ENCODE measurements at places on chromosomes 3 and 15.

DNA sequence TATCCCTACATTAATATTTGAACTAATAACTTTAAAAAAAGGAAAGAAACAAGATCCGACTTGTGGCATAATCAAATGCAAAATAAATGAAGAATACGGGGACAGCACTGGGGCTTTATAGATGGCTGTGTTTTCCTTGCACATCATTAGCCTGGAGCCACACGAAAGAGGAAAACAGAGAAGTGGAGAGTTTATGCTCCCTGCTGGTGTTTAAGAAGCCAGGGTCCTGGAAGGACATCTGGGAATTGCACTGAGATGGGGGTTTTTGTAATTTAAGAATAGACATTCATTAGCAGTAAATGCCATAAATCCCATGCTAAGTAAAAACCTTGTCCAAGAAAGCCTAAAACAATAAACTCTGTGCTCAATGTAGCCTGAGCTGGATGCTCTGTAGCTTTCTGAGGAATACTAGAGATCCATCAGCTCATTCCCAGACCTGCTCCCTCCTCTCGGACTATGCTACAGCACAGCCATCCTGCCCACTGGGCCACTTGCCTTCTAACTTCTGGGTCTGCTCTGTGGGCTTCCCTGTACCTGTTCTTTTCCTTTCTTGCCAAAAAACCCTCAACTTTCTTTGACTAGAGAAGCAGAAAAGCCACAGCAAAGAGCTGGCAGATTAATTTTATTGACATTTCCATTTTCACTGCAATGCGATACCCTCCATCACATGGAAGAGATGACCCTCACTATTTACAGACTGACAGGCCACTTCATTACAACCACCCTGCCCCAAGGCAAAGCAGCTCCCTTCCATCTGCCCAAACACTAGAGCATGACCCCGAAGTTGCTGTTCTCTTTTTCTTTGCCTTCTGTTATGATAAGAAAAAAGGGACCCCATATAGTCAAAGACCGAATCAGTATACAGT, 62.3 kb downstream of the MEIS2 start:
- no peak for DNase-seq

GRCh38 chr3:72973031-72973723, 23.4 kb upstream of the PPP4R2 start:
- DNase-seq, result peak; percentile 12

DNA sequence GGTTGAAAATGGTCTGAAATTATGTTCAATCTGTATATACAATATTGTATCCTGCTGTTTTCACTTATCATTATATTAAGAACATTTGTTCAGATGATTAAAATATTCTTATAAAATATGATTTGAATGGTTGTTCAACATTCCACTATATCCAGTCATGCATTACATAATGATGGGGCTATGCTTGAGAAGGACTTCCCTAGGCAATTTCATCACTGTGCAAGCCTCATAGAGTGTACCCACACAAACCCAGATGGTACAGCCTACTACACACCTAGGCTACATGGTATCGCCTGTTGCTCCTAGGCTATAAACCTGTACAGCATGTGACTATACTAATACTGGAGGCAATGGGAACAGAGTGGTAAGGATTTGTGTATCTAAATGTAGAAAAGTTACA, 30.5 kb downstream of the SLC7A14 start:
- peak; percentile 61 for DNase-seq

GRCh38 chr3:5505163-5505562, 317.7 kb downstream of the EDEM1 start:
- DNase-seq, result no peak

DNA sequence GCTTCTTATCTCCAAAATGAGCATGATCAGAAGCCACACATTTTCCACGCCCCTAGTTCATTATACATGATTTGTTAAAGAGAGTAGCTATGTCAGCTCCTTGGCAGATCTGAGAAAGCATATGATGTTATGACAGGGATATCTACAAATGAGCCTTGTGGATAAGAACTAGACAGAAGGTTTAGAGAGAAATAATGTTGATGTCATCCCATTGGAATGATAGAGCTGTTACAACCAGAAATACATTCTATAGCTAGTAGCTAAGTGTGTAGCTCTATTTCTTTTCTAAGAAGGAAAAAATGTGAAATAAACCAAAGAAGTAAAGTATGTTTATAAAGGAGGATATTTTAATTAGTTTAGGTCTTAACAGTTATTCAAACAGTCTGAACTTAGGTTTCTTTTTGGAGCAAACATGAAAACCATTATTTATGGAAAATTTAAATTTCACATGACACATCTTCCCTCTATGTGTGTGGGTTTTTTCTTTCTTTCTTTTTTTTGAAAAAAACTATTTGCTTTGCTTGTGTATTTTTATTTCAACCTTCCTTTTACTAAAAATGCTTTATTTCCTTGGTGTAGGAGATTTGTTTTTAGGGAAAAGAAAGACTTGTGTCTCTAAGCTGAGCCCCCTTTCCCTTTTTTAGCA, 167.7 kb downstream of the GHSR start:
- DNase-seq, result peak; percentile 78

DNA sequence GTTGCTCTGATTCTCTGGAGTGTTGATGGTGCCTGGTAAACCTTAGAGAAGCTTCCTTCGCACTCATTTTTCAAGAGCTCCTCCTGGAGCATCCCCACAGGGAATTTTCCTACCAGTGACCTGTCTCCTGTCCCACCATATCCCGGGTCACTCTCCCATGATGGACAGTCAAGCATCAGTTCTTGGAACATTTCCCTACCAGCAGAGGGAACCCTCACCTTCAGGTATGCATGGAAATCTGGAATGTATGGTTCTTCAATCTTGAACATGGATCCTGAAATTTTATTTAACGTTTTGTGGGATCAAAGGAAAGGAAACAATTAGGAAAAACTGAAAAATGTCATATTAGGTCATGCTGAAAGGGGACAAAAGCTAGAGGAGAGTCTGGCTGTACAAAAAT, 153.8 kb downstream of the SPATA16 start:
- DNase-seq, result peak; percentile 41

DNA sequence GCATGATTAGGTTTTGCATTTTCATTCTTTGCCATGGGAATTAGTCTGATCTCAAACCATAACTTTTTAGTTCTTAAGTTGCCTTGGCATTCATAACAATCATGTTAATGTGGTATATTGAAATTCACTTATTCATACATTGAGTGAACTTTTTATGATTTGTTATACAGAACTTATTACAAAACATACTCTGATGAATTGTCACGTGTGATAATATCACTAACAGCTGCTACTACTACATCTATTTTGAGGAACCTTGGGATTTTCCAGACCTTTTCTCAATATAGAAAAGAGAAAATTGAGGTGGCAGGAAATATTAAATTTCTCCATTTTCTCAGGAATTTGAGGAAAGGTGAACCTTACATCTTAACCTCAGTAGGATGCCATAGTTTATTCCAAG, 9.2 kb downstream of the LXN start:
- no peak for DNase-seq

GRCh38 chr3:10469441-10470119, 35.8 kb downstream of the ATP2B2 start:
- DNase-seq, result no peak

All from ELR (cell line).